H7 (cell line): ENCODE measurements at places on chromosomes 2 and 18.

DNA sequence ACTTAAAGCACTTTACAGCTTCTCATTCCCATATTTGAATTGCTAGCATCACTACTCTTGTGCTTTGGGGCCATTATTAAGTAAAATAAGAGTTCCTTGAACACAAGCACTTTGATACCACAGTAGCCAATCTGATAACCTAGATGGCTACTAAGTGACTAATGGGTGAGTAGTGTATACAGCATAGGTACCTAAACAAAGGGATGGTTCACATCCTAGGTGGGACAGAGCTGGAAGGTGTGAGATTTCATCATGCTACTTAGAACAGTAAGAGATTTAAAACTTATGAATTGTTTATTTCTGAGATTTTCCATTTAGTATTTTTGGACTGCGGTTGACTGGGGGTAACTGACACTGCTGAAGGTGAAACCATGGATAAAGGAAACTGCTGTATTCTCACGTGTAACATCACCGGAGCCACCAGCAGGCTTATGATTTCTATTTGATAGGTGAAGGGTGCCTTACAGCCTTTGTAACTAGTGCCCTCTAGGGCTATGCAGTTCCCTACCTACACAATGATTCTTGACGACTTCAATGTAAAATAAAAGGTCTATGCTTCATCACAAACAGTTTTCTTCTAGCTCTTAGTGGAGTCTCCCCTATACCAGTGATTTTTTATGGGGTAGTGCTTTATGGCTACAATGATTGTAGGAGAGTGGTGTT lies 22.1 kb upstream of the CRIM1 start:
- DNase-seq = no peak

DNA sequence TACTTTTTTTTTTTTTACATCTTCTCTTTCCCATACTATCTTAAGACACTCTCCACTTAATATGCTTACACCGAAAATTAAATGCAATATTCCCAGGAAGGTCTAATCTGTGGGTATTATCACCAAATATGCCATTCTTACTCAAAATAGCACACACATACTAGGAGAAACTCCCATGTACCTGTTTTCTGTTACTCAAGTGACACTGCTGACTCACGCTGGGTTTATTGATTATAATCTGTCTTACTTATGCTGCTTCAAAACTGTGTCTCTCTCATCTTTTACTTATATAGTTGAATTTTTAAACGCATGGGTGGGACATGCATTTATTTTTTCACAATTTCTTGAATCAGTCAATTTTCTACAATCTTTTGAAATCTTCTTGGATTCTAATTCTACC lies 29.9 kb downstream of the MRPL19 start:
- DNase-seq = no peak

GRCh38 chr18:11607906-11608305 lies 1.5 kb upstream of the SLC35G4 start:
- DNase-seq = no peak

DNA sequence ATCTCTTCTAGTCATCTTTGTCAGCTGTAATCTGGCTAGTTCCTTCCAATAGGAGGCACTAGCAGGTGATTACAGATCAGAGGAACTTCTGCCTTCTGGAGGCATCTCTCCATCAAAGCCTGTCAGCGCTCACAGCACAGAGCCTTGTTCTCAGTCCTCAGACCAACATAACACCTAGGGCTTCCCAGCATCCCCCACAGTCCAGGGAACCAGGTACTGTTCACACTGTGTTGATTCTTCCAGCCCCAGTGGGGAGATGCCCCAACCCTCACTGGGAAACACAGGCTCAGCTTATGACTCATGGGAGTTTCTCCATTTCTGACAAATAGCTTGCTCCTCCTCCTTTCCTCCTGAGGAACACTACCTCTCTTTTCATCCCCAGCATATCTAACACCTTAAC lies 601.7 kb downstream of the CBLN2 start:
- DNase-seq = no peak

DNA sequence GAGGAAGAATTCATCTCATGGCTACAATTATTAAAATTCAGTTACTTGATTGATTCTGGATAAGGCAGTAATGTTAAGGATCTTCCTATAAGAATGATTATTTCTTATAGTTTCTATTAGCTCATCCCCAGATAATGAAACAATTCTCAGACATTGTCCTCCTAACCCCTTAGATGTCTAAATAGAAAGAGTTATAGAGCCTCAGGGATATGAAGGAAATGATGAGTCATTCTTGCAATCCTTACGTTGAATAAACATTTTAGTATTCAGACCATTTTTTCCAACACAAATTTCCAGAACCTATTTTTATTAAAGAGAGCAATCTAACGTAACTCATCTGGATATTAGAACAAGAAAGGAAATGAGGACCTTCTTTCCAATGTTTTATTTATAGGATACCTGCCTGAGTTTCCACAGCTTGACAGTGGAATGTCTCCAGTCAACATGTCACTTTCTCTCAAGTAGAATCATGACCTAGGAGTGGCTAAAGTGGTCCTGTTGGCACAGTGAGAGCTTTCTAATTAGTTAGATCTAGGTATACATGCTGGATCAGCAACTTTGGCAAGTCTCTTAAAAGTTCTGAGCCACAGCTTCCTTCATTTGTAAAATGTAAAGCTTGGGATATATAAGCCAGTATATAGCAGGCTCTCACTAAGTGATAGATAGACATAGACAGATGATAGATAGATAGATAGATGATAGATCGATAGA lies 88.0 kb upstream of the RAB27B start:
- DNase-seq = no peak

- DNase-seq = no peak
Measured at GRCh38 chr18:44683556-44683955, 2.9 kb downstream of the SETBP1 start.

- no peak for DNase-seq
Measured at GRCh38 chr2:168064011-168064998, 183.1 kb downstream of the STK39 start.

DNA sequence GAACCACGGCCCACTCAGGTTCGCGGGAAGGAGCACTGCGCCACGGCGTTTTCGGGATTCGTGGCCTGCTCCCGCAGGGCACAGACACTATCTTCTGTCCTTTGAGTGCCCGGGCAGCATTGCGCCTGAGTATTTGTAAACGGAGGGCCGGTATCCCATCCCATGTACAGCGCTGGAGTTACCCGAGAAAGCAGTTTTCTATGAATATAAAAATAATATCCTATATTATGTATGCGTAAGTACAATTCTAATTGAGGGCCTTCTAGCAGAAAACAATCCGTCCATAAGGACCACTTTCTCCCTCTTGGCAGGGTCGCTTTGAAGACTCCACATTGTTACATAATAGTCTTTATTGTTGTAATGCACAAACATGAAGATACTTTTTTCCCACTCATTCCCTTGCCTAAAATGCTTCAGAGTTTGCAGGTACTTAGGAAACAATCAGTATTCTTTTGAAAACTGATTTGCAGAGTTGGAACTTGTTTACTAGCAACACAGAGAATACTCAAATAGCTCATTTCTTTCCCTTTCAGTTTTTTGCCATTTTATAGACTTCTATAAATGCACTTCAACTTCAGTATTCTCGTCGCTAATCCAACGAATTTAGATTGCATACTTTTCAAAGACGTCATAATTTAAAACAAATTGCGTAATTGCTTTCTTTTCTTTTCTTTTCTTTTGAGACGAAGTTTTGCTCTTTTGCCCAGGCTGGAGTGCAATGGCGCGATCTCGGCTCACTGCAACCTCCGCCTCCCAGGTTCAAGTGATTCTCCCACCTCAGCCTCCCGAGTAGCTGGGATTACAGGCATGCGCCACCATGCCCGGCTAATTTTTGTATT lies 1.0 kb upstream of the REV1 start:
- DNase-seq = no peak

DNA sequence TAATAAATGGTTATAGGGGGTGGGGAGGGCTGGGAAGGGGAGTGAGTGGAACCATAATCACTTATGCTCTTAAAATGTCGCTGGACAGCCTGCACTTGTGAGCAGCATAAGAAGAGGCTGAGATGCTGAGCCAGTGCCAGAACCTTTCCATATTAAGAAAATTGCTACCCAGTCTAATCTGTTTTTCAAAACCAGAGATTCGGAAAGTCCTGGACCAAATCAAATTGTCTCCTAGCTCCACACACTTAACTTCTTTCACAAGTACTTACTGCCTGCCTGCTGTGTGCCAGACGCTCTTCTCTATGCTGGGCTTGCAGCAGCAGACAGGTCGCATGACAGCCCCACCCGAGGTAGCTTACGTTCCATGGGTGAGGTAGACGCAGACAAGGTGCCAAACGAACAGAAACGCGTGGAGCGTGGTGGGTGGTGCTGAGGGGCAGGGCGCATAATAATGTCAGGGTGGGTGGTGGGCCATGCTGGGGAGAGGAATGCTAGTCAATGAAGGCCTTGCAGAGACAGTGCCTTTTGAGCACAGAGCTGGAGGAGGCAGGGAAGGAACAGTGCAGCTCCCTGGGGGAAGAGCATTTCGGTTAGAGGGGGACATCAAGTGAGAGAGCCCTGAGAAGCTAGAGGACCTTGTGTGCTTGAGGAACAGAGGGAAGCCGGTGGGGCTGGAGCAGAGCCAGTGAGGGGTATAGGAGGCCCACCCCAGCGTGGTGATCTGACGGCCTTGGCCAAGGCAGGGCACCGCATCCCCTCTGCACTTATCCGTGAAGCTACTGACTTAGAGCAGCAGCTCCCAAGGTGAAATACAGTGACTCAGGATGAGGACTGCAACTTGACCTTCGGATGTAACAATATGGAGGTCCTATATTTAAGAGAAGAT lies 123.5 kb upstream of the DAPL1 start:
- no peak for DNase-seq
